Brain (organoid and tissue), 16 donors: ENCODE measurements at places on chromosomes 3 and 15. TPM values are rescaled to one million over a fixed set of nuclear protein-coding genes. Genes with fewer than 3 reads are reported as not detected.

GRCh38 chr3:53845103-53845880 lies 927 bp downstream of the CHDH start:
- peak; percentile 62 for DNase-seq

The IMPG2 gene
- not detected for polyA plus RNA-seq

The SLC51B gene
- polyA plus RNA-seq = 0.51 TPM

DNA sequence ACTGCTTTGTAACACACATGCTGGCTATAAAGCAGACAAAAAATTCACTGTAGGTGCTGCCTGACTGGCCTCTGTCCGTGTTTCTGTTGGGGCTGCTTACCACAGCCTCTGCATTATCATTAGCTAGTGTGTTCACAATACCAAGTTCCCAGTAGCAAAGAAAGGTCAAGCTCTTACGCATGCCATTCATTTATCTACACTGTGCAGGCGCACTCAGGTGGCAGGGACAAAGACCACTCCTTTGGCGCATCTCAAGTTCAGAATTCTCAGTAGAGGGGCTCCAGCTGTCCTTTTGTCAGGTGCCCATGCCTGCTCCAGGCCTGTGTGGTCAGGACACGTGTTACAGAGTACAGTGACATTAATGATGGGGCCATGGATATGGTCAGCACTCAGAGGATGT lies 22.3 kb downstream of the MLH1 start:
- DNase-seq = peak; percentile 71

GRCh38 chr15:78000091-78000926 lies 77.2 kb downstream of the TBC1D2B start:
- peak; percentile 40 for DNase-seq

DNA sequence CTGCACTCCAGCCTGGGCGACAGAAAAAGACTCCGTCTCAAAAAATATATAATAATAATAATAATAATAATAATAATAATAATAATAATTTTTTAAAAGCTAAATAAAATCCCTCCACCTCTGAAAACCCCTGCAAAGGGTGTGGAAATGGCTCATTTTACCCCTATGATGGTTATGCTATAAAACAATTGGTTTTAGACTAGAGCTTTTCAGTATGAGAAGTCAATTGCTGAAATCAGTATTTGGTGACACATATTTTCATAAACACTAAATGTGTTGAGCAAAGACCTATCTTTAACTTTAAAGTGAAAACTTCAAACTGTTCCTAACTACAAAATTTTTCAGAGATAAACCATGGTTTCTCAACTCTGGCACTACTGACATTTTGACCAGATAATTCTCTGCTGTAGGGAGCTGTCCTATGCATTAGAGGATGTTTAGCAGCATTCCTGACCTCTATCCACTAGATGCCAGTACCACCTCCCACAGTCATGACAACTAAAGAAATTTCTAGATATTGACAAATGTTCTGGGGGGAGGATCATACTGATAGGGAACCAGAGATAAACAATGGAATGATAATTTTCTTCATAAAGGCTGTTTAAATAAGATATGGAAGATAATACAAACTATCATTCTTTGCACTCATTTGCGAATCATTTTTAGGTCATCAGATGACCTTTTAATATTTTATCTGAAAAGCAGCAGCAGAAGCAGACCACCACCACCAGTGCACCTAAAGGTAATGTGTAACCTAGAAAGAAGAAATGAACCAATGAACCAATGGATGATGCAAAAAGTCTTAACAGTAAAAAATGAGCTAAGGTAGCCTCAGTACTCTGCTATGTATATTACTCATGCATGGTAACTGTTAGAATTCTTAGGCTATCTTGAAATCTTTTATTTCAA lies 13.8 kb downstream of the PTPN9 start:
- DNase-seq = no peak

GRCh38 chr3:10426346-10427220 lies 78.8 kb downstream of the ATP2B2 start:
- no peak for DNase-seq

The EEFSEC gene
- 40.9 TPM for polyA plus RNA-seq

GRCh38 chr3:159829539-159830227 lies 159.0 kb upstream of the IL12A start:
- DNase-seq = peak; percentile 45

GRCh38 chr15:76058714-76059319 lies 968 bp upstream of the TMEM266 start:
- peak; percentile 65 for DNase-seq

GRCh38 chr15:78979456-78980320 lies 34.8 kb upstream of the CTSH start:
- peak; percentile 64 for DNase-seq

GRCh38 chr3:15681668-15682067 lies 80.1 kb downstream of the BTD start:
- DNase-seq = no peak
